ENCODE measurements at places on chromosomes 1 and 21. TPM values are rescaled to one million over a fixed set of nuclear protein-coding genes. Genes with fewer than 3 reads are reported as not detected.

GRCh38 chr1:36597514-36597913 is 114.8 kb upstream of the CSF3R start:
- no peak for DNase-seq

- DNase-seq: no peak
Measured at GRCh38 chr1:201059871-201060555, 36.5 kb upstream of the KIF21B start.

GRCh38 chr1:104706631-104707147 is 957.0 kb downstream of the AMY1C start:
- no peak for DNase-seq

DNA sequence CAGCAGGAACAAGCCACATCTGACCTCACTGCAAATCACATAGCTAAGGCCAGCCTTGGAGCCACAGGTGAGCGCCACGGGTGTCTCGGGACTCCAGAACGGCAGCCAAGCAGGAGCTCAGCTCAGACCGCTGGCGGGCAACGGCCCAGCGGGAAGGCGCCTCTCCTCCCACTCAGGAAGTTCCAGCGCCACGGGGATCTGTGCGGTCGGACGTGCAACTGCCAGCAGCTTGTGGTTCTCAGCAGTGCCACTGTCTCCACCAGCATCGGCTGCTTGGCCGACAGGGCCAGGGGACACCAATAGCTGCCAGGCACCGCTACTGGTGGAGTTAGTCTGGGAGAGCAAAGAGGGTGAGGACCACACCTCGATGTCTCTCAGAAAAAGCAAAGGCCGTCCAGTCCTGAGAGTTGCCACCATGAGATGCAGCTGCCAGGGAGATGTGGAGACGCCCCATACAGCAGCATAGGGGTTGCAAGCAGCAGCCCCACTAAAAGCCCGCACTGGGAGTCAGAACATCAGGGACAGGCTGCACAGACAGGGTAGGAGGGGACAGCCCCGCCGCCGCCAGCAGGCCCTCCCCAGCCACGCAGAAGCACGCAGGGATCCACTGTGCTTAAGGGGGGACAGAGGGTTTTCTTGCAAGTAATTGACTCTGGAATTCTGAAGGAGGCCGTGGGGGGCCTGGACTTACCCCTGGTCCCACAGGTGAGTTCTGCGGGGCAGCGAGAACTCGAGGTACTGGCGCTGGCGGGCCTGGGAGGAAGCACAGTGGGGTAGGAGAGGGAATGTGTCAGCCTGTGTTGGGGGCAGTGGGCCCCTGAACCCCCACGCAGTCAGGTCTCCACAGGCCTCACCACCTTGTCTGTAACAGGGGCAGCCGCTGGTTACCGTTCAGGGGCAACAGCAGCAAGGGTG is 83.5 kb downstream of the NPHP4 start:
- DNase-seq: peak; percentile 34

DNA sequence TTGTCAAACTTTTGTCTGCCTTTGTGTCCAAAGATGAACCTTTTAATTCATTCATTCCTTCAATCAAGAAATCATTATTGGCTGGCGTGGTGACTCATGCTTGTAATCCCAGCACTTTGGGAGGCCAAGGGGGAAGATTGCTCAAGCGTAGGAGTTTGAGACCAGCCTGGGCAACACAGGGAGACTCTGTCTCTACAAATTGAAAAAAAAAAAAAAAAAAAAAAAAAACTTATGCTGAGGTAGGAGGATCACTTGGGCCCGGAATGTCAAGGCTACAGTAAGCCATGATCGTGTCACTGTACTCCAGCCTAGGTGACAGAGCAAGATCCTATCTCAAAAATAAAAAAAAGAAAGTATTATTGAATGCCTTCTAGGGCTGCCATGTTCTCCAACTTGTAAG is 51.3 kb upstream of the CXADR start:
- DNase-seq: no peak

GRCh38 chr1:156376958-156377919 is 8.2 kb downstream of the RHBG start:
- DNase-seq: no peak

DNA sequence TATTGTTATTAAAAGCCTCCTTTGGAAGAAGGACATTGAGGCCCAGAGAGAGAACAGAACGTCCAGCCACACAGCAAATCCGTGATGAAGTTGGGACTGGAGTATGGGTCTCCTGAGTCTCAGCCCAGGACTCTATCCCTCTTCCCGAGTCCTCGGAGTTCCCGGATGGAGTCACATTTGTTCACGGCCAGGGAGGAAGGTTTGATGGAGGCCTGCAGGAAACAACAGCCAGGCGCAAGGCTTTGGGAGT is 357 bp upstream of the TXLNA start:
- no peak for DNase-seq

DNA sequence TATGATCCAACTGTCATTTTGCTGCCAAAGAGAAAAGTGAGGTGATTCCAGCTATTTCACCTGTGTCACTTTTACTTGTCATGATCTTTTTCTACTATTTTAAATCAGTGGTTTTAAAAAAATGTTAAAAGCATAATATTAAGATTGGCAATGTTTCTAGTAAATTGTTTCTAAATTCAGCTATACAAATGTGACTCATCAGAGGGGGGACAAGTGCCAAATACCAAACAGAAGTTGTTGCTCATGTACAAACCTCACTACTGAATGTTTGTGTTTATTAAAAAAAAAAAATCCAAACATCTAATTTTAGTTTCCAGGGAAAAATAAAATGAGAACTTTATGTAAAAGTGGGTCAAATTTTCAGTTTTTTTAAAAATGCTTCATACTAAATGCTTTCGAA is 346.2 kb upstream of the SNX7 start:
- DNase-seq: no peak

GRCh38 chr1:216221260-216221700 is 202.0 kb downstream of the USH2A start:
- DNase-seq: no peak

GRCh38 chr21:36183144-36183795 is 26.6 kb downstream of the DOP1B start:
- DNase-seq: no peak

DNA sequence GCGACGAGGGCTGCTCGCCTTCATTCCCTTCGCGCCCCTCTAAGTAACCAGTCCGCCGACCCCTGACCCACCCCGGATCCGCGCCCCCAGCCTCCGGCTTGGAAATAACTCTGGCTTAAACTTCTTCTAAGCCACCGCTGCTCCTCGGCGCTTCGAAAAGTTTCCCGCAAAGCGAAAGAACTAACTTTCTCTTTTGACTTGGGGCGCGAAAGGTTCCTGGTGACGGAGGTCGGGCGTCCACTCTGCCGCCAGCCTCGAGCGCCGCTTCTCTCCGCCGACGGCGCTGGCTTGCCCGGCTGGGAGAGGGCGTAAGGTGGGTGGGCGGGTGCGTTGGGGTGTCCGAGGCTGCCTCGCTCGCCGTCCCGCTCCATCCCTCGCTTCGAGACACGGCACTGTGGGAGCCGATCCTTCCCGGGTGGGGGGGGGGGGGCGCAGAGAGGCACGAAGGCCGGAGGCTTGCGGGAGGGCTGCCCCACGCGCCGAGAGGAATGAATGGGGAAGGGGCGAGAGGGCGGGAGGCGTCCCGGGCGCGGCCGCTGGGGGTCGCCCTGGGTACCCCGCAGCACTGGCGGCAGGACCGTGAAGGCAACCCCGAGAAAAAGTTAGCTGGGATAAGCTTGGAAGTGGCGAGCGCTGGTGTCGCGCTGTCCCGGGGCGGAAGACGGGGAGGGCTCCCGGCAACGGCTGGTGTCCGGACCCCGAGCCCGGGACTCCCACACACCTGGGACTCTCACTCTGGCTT is 569 bp downstream of the ATF3 start:
- peak; percentile 74 for DNase-seq

DNA sequence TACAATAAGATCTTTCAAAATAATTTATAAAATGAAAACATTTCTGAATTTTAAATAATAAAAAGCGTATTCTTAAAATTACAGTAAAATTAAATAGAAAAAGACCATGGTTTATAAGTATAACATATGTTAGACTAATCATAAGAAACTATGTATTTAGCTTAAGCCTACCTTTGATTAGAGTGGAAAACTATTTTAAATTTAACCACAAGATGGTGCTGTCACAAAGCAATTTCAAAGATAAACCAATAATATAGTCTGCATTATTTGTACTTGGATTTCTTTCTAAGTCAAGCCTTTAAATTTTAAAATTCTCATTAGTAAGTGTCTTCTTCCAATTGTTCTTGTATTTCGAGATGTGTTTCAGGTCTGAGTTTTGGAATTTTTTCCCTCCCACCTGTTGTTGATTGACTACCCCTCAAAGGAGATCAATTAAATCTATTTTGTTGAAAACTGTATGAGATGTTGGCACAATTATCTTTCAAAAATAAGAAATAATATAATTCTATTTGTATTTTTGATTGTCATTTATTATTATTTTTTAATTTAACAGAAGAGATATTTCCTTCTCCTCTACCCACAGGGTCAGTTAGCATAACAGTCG is 459.8 kb downstream of the KCNT2 start:
- DNase-seq: no peak

DNA sequence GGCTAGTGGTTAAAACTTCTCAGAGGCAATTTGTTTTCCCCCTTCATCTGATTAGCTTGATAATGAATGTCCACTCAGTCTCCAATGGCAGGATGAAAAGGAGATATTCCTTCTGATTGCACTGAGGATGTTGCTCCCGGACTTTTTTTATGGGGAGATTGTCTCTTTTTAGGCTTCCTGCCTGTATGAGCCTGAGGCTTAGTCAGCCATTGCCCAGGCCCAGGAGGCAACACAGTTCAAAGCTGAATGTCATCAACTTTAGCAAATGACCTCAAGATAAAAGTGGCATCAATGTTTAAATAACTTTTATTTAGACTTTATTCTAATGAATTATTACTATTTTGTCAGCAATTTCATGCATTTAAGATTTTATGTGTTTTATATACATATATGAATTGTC is 162.9 kb upstream of the PTBP2 start:
- DNase-seq: no peak

DNA sequence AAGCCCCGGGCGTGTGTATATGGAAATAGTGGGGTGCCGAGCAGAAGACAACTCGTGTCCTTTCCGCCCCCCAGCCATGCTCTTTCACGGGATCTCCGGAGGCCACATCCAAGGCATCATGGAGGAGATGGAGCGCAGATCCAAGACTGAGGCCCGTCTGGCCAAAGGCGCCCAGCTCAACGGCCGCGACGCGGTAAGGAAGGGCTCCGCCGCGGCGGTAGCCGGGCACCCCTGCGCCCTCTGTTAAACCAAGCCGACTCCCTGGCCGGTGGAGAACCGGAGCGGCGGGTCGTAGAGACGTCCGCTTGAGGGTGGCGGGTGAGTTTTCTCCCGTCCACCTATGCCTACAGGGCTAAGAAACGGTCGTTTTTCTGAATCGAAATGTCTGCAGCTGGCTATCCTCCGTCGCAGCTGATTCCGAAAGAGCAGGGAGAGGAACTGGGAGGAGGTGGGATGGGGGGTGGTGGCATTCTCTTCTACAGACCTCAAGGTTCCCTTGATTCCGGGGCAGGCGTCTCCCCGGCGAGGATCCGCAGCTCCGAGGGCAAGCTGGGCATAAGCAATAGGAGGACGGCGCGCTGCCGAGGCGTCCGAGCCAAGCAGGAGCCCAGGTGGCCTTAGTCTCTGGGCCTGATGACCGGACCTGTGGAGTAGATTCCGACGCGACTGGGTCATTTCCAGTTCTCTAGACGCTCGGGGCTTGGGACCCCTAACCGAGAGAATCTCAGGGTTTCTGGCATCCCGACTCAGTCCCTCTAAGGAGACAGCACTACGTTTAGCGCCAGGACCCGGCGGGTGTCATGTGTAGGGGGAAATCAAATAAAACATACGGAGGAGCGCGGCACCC is 856 bp downstream of the LHX9 start:
- DNase-seq: peak; percentile 50

GRCh38 chr1:183287191-183287675 is 101.2 kb downstream of the LAMC2 start:
- DNase-seq: no peak

- DNase-seq: peak; percentile 41
Measured at GRCh38 chr1:227732586-227733308, 2.4 kb downstream of the JMJD4 start.

- DNase-seq: peak; percentile 89
Measured at GRCh38 chr1:12184008-12184681, 17.4 kb downstream of the TNFRSF1B start.

The AMY1C gene
- 35.3 TPM for total RNA-seq

The DNM3 gene
- total RNA-seq: 12.4 TPM

The E2F2 gene
- 1.1 TPM for total RNA-seq

The TEDDM1 gene
- total RNA-seq: not detected

The DYNLT4 gene
- 5.2 TPM for total RNA-seq

The ADAM15 gene
- 121 TPM for total RNA-seq

The SAMD11 gene
- total RNA-seq: 2.2 TPM

The OVAAL gene
- not detected for total RNA-seq

The NHLH1 gene
- 0.15 TPM for total RNA-seq

The PODN gene
- 64.0 TPM for total RNA-seq

The SNIP1 gene
- total RNA-seq: 13.9 TPM
